Muscle of leg (tissue), 16 donors: ENCODE measurements at places on chromosomes 3 and 15. TPM values are rescaled to one million over a fixed set of nuclear protein-coding genes. Genes with fewer than 3 reads are reported as not detected.

GRCh38 chr15:68528626-68529290, 50.0 kb upstream of the CORO2B start:
- H3K36me3 ChIP-seq, result no peaks in the 10 kb centered on the region
- no peak for DNase-seq
- H3K27ac ChIP-seq, result no peak overlapping the region
- H3K4me1 ChIP-seq, result no peaks in the 10 kb centered on the region
- H3K27me3 ChIP-seq, result no peaks in the 10 kb centered on the region
- H3K4me3 ChIP-seq, result no peak overlapping the region

GRCh38 chr3:29552051-29552450, 271.2 kb downstream of the RBMS3 start:
- no peak overlapping the region for H3K4me3 ChIP-seq
- DNase-seq, result no peak
- peaks cover 4% of the 10 kb centered on the region for H3K4me1 ChIP-seq
- H3K36me3 ChIP-seq, result no peaks in the 10 kb centered on the region
- H3K27me3 ChIP-seq, result no peaks in the 10 kb centered on the region
- H3K27ac ChIP-seq, result no peak overlapping the region

DNA sequence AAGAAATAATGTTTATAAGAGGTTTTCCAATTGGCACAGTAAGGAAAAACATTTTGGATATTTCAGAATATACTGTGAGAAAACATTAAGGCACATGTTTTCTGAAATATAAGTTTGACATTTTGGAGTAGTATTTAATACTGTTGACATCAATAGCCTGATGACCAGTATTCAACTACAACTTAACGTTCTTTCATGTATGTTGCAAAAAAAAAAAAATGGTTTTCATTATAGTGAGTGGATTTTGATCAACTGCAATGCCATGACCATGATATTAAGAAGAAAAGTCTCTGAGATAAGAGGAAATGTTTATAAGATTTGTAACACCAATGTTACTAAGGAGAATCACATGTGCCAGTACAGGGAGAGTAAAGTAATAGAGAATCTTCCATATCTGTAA, 252.8 kb upstream of the RORA start:
- H3K27me3 ChIP-seq, result peaks cover 3% of the 10 kb centered on the region
- no peak overlapping the region for H3K27ac ChIP-seq
- H3K36me3 ChIP-seq, result no peaks in the 10 kb centered on the region
- no peak for DNase-seq

- peak overlapping the region; percentile 29 for H3K27ac ChIP-seq
- H3K4me1 ChIP-seq, result peaks cover 12% of the 10 kb centered on the region
- H3K27me3 ChIP-seq, result no peaks in the 10 kb centered on the region
- H3K36me3 ChIP-seq, result no peaks in the 10 kb centered on the region
- DNase-seq, result peak; percentile 72
- no peak overlapping the region for H3K4me3 ChIP-seq
These were observed 222.2 kb upstream of the ATP11B start for GRCh38 chr3:182570946-182571594.

DNA sequence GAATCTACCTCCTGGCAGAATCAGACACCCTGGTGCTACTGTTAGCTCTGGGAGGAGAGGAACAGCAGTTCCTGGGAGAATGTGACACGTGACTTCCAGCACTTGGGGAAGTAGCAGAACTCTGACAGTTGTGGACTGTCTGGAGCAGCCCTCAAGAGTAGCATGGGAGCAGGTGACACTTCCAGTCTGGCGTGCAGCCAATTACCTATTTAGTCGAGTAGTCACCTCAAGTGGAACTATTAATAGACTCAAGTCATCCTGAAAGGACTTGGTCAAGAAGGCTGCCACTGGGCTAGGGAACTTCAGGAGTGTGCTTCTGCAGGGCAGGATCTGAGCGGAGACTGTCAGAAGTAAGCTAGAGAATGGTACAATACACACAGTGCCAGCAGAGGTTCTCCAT, 62.3 kb downstream of the MTHFS start:
- no peaks in the 10 kb centered on the region for H3K27me3 ChIP-seq

The PLIN1 gene
- 0.13 TPM for total RNA-seq

The BFSP2 gene
- total RNA-seq, result not detected
